LNCaP clone FGC (cell line): ENCODE measurements at places on chromosomes 6 and 20.

GRCh38 chr6:44042989-44043478 lies 84.2 kb downstream of the MRPL14 start:
- no peak for DNase-seq

- no peak for DNase-seq
Observed at GRCh38 chr6:104505838-104506237, 353.9 kb downstream of the HACE1 start.

GRCh38 chr20:51388227-51388626 lies 154.3 kb downstream of the NFATC2 start:
- DNase-seq: no peak

- no peak for DNase-seq
Observed at GRCh38 chr20:6466075-6466810, 301.2 kb upstream of the BMP2 start.

DNA sequence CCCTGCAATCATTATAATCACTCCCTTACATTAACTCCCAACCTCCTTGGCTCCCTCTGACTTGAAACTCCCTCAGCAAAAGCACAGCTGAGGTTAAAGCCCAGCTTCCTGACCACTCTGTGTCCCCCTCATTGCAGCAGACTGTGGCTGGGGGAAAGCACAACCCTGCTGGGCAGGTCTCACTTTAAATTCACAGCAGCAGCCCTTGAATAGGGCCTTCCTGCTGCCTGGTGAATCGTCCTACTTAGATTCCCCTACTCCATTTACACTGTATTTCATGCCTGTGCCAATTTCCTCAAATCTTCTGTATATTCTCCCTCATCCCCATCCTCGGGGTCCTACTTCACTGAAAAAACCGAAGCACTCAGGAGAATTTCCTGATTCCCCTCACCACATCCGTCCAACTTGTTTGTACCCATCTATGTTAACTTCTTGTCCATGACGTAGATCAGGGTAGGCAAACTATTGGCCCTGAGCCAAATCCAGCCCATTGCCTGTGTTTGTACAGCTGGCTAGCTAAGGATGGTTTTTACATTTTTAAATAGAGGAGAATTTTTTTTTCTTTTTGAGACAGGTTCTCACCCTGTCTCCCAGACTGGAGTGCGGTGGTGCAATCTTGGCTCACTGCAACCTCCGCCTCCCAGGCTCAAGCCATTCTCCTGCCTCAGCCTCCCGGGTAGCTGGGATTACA lies 31.5 kb upstream of the GCM1 start:
- DNase-seq: peak; percentile 52

DNA sequence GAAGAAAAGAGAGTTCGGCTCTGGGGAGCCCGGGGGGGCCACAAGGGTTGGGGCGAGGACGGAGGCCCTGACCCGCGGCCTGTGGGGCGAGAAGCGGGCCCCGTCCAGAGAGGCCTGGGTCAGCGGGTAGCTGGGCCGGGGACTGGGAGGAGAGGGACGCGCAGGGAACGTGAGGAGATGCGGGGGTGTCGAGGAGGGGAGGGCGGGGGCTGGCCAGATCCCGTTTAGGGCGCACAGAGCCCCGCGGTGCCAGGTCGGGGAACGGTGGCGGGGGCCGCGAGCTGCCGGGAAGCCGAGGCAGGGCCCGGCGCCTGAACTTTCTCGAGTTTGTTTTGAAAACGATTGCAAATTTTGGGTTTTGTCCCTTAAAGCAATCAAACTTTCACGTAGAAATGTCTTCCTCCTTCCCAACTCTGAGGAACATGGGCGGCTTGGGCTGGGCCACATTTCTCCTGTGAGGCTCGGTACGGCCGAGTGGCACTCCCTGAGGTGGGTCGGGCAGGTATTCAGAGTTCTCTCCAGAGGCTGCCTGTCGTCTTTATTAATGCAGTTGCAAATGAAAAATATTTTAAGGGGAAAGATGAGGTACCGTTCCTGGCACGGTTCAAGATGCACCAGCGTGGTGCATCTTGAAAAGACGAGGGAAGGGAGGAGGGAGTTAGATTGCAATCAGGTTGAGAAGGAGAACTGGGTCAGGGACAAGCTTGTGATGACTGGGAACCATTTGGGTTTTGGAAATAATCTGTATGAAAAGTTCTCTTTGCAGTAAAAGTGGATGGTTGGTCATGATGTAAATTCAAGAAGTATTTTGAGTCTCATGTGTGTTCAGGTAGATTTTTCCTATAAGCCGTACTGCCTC lies 972 bp downstream of the RNF8 start:
- no peak for DNase-seq

DNA sequence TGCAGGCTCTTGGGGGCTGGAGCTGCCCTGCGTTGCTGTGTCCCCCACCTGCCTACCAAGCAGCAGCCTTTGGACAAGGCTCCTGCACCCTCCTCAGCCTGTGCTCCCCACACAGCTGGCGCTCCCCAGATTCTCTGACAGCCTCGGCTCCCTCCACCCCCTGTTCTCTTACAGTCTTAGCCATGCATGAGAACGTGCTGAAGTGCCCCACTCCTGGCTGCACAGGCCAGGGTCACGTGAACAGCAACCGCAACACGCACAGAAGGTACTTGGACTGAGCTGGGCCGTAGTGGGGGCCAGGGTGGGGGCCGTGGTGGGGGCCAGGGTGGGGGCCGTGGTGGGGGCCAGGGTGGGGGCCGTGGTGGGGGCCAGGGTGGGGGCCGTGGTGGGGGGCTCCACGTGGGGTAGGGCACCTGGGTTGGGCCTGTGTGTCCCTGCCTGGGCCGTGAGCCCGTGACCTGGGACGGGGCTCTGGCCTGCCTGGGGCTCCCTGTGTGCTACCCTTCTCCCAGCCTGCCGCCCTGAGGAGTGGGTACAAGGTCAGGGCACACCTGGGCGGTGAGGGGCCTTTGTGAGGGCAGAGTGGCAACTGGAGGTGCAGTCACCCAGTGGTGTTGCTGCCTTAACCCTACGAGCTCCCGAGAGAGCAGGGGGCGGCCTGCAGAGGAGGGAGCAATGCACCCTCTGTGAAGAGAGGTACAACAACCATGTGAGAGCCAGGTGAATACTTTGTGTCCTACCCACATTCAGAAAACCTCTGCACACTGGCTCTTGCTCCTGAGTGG lies 43.5 kb upstream of the PCMTD2 start:
- no peak for DNase-seq

DNA sequence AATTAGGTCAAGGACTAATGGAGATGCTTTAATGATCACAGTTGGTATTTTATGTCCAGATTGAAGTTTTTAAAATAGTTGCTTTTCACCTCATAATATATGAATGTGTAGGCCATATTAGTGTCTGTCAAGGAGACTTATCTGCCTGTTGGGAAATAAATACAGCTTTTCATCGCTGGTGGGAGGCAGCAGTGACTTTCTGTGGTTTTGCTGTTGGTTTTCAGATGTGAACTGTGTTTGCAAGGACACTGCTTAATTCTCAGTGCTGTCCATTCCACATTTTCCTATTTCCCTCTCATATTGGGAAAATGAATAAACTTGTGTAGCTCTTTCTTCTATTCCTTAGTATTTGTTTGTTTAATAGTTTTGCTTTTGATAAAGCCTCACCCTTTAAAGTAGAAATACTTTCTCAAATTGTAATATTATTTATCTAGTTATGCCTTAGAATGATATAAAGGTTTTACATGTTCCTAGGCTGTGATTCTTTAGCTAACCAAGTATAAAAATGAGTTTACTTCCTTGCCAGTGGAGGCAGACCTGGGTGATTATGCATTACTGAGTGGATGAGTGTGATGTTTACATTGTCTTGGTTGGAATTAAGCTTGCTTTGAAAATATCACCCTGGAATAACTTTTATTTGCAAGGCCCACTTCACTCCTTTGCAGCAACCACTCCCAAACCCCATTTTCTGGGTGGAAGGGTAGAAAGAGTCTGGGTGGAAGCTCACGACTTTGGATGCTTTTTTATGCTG lies 3.3 kb downstream of the PLCB4 start:
- DNase-seq: no peak

- DNase-seq: no peak
Observed at GRCh38 chr6:104784884-104785283, 74.8 kb downstream of the HACE1 start.

DNA sequence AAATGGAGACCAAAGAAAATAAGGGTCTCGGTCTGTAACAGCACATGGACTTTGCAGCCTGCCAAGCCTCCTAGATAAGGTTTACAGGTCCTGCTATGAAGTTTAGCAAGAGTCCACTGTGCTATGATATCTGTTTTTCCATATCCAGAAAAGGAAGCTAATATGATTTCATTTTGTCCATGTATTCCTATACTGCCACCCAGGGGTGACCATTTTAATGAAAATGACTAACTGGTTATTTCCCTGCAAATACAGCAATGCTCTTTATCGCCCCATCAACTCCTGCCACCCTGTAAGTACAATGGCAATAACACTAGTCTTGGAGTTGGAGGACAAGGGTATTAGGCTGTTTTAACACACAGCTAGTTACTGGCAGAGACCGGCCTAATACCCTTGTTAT lies 115.2 kb upstream of the GLP1R start:
- DNase-seq: peak; percentile 68

DNA sequence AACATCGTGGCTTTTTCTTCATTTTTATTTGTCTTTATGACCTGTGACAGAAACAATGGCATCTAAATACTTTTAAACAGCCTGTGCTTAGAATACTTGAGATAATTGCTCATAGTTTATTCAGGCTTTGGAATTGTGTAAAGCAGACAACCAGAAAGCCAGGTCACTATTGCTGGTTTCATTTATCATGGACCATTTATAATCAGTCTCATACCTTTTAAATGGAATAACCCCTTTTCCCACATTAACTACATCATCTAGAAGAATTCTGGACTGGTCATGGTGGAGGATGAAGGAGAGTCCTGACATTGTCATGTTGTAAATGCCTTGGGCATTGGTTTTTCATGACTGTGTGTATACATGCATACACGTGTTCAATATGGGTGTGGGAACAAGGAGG lies 661.5 kb downstream of the EPM2A start:
- DNase-seq: no peak

DNA sequence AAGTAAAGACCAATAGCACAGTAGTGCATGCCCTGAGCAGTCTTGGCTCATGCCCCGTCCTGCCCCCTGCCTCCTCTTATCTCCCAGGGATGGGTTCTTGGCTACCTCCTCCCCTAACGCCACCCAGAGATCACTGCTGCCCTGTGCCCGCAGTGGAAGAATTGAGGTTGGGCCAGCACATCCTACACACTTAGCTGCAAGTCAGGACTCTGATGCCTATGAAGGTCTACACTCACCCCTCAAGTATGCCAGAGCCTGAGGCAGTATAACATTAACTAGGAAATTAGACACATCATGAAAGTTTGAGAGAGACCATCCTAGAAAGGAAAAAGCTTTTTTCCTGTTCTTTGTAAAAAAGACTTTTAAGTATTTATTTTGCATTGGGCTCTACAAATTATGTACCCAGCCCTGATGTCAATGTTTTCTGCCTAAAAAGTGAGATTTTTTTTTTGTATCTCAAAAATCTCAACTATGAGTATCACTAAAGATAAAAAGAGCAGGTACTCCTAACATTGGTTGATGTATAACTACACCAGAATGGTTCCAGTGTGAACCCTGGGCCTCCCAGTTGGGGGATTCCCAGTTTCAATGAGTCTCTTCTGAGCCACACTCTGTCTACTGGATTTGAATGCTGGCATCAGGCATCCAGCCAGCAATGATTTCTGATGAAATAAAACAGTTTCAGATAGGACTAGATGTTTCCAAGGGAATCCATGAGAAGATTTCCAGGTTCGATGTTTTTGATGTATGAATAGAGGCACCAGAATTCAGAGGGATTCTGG lies 115.4 kb downstream of the ISM1 start:
- DNase-seq: no peak

GRCh38 chr20:57787990-57788781 lies 78.4 kb upstream of the PMEPA1 start:
- no peak for DNase-seq

DNA sequence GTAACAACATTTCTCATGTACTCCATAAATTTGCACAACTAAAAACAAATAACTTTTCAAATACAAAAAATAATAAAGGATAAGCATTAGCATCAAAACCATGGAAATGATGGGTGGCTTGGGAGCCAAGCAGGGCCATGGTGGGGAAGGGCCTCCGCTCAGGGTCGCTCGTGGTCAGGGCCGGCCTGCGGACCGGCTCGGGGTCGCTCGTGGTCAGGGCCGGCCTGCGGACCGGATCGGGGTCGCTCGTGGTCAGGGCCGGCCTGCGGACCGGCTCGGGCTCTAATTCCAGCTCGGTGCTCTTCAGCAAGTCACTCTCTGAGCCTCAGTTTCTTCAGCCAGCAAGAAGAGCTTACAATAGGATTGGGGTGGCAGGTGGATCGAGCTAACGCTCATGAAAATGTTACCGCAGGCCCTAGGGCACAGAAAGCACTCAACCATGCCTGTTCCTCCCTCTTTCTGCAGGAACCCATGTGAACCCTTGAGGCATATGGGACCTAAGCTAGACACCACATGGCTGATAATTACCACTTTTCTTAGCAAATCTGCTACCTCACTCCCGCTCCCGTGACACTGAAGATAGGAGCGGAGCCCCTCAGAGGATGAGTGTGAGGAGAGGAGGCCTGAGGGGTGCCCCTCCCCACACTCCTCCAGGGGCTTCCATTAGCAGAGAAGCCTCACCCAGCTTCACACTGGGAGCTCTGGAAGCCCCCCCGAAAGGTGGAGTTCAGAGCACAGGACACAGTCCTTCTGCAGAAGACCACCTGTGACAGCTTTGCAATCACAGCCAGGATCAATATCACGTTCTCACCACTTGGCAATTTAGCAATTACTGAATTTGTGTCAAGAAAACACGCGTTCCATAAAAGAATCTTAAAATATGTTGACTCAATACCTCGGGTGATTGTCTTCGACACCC lies 103.0 kb downstream of the PSMB1 start:
- DNase-seq: no peak

- DNase-seq: no peak
Observed at GRCh38 chr6:125688138-125688537, 61.3 kb upstream of the HEY2 start.

DNA sequence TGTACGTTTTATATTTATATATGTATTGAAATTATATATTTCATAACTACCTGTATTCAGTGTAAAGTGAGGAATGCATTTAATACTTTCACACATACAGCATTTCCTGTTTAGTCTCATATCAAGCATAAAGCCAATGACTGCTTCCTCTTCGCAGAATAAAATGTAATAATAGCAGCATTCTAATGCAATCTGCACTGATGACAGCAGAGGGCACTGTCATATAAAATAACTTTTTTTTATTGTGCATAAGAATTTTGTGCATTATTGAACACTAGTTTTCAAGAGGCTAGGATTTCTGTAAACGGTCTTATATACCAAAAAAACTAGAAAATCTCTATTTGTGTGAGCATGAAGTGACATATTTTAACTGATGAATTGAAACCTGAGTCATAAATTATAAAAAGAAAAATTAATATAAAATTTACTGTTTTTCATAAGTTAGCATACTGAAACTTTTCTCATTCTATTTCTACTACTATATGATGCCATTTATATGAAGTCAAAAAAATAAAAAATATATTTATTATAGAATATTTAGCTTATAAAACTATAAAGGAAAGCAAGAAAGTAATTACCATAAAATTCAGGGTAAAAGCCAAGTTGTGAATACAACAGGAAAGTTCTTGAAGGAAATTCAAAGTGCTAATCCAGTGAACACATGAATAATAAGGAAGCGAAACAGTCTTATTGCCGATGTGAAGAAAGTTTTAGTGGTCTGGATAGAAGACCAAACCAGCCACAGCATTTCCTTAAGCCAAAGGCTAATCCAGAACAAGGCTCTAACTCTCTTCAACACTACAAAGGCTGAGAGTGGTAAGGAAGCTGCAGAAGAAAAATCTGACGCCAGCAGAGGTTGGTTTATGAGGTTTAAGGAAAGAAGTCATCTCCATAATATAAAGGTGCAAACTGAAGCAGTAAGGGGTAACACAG lies 36.3 kb downstream of the RNF146 start:
- peak; percentile 34 for DNase-seq

- no peak for DNase-seq
Observed at GRCh38 chr6:57159127-57159526, 13.0 kb upstream of the BAG2 start.
